Mesendoderm (in vitro differentiated cells): ENCODE measurements at places on chromosomes 11 and 22.
A peak's percentile ranks its signal among the peaks of the same experiment; 100 is the strongest.

GRCh38 chr11:71129624-71130023 lies 122.8 kb downstream of the SHANK2 start:
- no peak for DNase-seq
- no peak overlapping the region for H3K27ac ChIP-seq
- H3K4me3 ChIP-seq: no peak overlapping the region
- H3K4me1 ChIP-seq: no peaks in the 10 kb centered on the region
- no peaks in the 10 kb centered on the region for H3K27me3 ChIP-seq
- H3K36me3 ChIP-seq: no peaks in the 10 kb centered on the region

GRCh38 chr11:11335043-11335442 lies 18.0 kb downstream of the CSNK2A3 start:
- no peaks in the 10 kb centered on the region for H3K27me3 ChIP-seq
- DNase-seq: peak; percentile 53
- H3K4me1 ChIP-seq: peaks cover 6% of the 10 kb centered on the region
- H3K36me3 ChIP-seq: no peaks in the 10 kb centered on the region

DNA sequence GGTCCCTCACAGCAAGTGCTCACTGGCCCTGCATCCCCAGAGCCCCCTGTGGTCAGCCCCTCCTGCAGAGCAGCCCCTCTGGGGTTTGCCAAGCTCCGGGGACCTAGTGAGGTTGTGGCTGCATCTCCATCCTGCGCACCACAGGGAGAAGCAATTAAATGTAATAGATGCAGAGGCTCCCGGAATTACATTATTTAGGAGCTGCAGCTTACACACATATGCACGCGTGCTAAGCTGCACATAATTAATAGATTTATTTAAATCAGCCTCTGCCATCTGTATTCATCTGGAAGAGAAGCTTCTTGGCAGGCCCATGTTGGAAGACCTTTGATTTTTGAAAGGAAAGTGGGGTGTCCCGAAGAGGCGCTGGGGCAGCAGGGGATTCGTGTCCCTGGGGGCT lies 1271.5 kb downstream of the BRD1 start:
- no peak for DNase-seq
- H3K4me1 ChIP-seq: no peaks in the 10 kb centered on the region
- H3K27me3 ChIP-seq: no peaks in the 10 kb centered on the region
- no peak overlapping the region for H3K4me3 ChIP-seq
- H3K27ac ChIP-seq: no peak overlapping the region

DNA sequence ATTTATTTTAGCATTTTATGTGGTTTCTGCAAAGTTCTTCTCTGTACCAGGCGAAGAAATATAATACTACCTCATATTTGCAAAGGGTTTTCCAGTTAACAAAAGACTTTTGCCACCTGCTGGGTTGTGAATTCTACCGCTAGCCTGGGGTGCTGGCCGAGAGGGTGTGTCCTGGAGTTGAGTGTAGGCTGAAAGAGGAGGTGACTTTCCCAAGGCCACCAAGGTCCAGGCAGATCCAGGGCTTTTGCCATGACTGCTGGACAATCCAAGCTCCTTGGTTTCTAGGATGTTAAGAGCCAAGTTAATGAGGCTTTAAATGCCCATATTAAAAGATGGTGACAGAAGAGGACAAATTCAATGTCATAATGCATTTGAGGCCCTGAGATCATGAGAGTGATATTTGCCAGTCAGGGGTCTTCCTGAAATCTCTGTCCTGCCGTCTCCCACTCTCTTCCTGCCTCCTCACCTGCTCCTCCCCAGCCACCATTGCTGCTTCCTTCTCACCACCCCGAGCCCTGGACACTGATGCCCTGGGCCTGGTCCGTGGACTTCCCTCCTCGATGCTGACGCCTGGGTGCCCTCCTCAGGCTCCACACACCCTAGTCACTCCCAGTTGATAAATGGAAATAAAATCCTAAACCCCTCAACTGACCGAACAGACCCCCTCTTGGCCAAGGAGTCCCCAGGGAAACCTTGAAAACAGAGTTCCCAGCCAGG lies 825.6 kb downstream of the TBC1D22A start:
- H3K27me3 ChIP-seq: no peaks in the 10 kb centered on the region
- no peak for DNase-seq
- H3K36me3 ChIP-seq: no peaks in the 10 kb centered on the region
- no peak overlapping the region for H3K4me3 ChIP-seq

- H3K27ac ChIP-seq: no peak overlapping the region
- no peak for DNase-seq
- H3K4me1 ChIP-seq: peaks cover 4% of the 10 kb centered on the region
- no peaks in the 10 kb centered on the region for H3K36me3 ChIP-seq
Observed at GRCh38 chr11:6388748-6389147, 1.5 kb upstream of the SMPD1 start.
